ENCODE measurements at places on chromosomes 16 and 17.

GRCh38 chr16:30748634-30749445 is 615 bp downstream of the PHKG2 start:
- peak; percentile 20 for DNase-seq

DNA sequence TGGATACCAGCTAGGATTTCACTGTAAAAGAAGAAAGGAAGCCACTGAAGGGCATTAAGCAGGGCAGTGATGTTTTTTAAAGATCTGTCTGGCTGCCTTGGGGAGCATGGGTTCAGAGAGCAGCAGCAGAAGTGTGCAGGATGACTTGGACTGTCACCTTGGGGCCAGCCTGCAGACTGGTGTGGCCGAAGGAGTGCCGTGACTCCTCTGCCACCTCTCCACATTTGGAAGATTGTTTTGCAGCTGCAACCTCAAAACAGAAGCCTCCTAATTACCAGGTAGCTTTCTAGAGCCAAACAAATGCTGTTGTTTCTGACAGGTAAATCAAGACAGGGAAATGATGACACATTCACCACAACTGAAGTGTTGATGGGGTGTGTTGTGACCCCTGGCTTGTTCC is 681.4 kb downstream of the WWOX start:
- no peak for DNase-seq

GRCh38 chr17:32880671-32881453 is 3.9 kb upstream of the MYO1D start:
- DNase-seq, result no peak

- DNase-seq, result no peak
Measured at GRCh38 chr16:15404792-15405191, 9.2 kb downstream of the MPV17L start.

DNA sequence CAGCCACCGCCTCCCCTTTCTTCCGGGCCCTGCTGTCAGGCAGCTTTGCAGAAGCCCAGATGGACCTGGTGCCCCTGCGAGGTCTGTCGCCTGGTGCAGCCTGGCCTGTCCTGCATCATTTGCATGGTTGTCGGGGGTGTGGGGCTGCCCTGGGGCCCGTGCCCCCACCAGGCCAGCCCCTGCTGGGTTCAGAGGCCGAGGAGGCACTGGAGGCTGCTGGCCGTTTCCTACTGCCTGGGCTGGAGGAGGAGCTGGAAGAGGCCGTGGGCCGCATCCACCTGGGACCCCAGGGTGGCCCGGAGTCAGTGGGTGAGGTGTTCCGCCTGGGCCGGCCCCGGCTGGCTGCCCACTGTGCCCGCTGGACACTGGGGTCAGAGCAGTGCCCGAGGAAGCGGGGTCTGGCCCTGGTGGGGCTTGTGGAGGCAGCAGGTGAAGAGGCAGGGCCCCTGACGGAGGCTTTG is 5.5 kb upstream of the TGFB1I1 start:
- DNase-seq, result no peak

DNA sequence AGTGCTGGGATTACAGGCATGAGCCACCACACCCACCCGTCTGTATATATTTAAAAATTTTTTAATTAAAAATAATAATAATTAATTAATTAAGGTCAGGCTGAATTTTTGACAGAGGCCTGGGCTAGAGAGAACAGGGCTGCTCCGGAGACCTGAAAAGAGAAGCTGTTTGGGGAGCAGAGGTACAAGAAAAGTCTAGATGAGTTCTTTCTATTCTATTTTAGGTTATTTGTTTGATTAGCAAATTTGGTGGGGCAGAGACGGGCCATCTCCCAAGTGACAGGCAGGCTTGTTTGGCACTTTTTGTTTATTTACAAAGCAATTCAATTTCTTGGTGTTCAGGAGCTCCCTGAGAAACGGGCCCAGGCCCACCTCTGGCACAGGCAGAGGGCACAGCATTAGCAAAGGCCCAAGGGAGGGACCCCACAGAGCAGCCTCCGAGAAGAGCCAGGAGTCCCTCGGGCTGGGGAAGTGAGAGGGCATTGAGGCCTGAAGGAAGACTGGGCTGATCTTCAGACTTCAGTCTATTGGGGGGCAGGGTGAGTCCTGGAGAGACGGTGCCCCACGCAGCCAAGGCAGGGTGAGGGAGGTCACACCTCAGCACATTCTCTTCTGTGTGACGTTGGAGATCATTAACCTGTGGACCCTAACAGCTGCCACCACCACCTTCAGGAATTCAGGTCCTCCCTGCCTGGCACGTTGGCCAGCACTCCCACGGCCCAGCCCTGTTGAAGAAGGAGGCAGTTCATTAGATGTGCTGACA is 10.8 kb upstream of the RIPOR1 start:
- DNase-seq, result no peak

All from AG10803 (cell line).